NCI-H446 (cell line): ENCODE measurements at places on chromosomes 6 and 20.

DNA sequence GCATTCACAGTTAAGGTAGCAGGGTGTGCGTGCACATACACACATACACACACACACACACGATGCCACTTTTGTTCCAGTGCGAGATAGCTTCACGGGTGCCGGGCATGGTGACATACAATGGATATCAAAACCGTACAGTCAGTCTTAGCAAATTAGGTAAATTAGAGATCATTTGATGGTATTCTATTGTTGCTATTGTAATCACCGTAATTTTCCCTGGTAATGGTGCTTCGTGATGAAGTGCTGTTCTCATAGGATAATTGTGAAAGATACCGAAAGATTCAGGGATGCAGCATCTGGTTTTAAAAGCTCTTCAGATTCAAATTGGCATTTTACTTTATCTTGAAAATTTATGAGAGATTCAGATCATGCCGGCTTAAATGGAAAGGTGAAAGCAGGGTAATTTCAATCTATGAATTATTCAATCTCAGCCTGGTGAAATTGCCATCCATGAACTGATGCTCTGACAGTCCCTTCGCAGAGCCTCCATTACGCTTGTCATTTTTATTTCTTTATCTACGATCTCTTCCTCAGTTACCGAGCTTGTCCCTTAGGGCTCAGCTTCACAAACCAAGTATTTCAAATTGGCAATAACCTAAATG lies 71.3 kb upstream of the SOX4 start:
- no peak for DNase-seq

- DNase-seq, result no peak
These were observed 5.4 kb downstream of the ENPP4 start for GRCh38 chr6:46135176-46135575.

- no peak for DNase-seq
These were observed 93.8 kb downstream of the OPN5 start for GRCh38 chr6:47875593-47875992.

- DNase-seq, result no peak
These were observed 88.8 kb upstream of the PRND start for GRCh38 chr20:4632876-4633275.

GRCh38 chr20:6956574-6956973 lies 189.1 kb downstream of the BMP2 start:
- no peak for DNase-seq

DNA sequence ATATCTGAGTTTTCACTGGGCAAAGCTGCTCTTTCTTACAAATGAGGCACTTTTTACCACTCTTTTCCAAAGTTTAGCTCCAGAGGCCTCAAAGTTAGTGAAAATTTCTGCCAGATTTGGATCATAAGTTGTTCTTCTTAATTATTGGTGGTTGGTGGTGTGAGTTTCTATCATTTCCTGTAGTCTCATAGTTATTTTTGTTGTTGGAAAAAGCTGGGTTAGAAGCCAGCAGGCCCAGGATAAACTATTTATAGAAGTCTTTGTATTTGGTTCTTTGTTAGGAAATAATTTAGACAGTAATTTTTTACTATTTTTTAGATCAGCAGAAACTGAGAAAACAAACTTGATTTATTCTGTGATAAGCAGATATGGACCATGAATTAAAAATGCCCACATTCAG lies 10.6 kb downstream of the PFDN4 start:
- DNase-seq, result no peak

DNA sequence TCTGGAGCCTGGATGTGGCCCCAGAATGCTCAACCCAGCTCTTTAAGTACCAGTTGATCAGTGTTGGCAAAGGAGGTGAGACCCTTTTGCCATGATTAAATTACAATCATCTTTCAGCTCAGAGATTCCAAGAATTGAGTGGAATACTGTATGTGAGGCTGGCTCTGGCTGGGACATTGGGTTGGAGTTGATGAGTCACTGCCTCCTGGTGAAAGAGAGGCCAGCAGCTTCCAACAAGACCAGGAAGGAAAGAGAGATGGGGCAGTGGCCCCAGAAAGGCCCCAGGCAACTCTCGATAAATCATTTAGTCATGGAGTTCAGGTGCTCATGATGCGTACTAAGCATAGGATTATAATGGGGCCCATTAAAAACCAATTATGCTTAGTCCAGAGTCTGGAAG lies 2.1 kb downstream of the TGM6 start:
- no peak for DNase-seq

DNA sequence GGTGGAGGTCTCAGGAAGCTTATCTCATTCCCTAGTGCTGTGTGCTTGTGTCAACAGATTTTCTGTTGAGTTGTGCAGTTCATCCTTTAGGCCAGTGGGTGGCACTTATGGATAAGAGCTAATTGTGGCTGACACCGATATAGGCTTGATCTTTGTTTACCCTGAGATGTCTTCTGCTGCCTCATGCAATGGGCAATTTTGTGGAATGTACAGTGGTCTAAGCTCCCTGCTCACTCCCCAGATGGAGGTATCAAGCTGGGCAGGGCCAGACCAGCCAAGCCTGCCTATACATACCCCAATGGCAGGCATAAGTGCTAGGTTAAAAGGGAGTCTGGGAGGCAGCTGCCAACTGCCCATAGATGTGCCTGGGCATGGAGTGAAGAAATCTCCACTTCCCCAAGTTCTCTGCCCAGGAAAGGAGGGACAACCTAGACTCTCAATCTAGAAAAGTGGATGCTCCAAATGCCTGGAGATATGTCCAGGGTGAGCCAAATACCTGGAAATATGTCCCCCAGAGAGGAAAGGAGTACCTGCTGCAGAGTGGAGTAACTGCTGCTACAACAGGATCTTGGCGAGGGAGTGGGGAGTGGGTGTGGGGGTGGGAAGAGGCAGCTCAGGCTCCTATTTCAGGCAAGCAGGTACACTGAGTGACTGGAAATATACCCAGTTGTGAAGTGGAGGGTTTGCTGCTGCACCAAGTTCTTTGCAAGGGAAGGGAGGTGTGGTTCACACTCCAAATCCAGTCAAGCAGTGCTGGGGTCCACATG lies 53.2 kb upstream of the ARG1 start:
- peak; percentile 38 for DNase-seq

GRCh38 chr6:120058410-120058809 lies 708.8 kb upstream of the MAN1A1 start:
- DNase-seq, result no peak

DNA sequence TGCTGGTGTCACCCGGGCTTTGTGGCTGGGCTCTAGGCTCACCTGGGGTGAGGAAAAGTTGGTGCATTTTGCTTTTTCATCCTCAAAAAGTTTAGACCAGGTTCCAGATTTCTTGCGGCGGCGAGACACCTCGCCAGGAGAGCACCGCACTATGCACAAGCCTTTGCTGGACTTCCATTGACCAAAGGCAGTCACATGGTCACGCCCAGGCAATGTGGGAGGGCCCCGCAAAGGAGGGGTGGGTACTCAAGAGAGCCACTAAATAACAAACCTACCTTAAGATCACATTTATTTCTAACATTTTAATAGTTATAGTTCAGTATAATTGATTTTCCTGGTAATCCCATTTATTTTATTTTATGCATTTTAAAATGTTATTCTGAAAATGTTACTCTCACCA lies 3.0 kb upstream of the KIF16B start:
- no peak for DNase-seq

- DNase-seq, result no peak
These were observed 179.5 kb downstream of the TFAP2A start for GRCh38 chr6:10235344-10235743.

- DNase-seq, result no peak
These were observed 110.2 kb upstream of the RREB1 start for GRCh38 chr6:6997263-6998193.

- no peak for DNase-seq
These were observed 130.1 kb upstream of the TMEM170B start for GRCh38 chr6:11407414-11407813.

DNA sequence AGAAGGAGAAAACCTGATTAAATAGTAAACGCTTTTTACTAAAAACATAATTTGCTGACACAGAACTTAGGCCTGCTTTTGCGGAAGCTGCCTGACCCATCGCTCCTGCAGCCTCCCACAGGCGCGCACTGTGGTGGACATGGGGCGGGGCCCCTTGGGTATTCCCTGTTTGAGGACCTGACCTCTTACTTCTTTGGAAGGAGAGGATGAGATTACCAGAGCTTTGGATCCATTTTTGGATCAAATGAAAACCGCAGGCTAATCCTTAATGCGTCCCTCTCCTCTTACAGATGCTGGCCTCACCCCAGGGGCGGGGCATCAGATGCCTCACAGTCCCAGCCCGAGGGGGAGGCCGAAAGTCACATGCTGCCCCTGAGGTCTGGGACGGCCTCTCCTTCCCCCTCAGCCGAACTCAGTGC lies 151.0 kb downstream of the SCML4 start:
- no peak for DNase-seq

DNA sequence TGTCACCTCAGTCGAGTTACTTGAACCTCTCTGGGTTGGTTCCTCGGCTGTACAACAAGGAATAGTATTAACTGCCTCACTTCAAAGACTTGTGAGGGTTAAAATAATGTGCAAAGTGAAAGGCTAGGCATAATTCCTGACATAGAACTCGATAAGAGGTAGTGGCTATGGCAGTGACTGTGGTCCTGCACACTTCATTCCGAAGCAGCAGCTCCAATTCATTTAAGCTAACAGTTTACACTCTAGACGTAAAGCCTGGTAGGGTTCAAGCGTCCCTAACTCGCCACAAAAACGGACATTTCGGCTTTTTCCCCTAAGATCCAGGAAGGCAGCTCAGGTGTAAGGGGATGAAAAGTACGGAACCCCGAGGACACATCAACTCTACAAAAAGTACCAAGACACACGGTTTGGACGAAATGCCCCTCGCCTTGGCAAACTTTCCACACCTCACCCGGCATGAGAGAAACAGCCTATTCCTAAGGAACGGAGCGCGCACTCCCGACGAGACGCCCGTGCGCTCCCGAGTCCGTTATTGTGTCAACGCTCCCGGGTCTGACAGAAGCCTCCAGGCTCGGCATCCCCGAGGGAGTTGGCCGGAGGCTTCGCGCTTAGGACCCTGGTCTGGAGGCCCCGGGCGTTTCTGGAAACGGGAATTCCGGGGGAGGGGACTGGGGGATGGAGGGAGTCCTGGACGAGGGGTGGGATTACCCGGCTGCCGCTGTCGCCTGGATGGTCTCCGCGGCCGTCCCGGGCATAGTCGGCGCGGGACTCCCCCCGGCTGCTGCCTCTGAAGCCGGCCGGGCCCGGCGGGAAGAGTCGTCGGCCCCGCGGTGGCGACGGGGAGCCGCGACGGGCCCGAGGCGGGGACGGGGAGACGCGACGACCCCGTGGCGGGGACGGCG lies 937 bp downstream of the ZNF318 start:
- DNase-seq, result peak; percentile 23

- no peak for DNase-seq
These were observed 186.1 kb downstream of the TASP1 start for GRCh38 chr20:13452470-13453124.

DNA sequence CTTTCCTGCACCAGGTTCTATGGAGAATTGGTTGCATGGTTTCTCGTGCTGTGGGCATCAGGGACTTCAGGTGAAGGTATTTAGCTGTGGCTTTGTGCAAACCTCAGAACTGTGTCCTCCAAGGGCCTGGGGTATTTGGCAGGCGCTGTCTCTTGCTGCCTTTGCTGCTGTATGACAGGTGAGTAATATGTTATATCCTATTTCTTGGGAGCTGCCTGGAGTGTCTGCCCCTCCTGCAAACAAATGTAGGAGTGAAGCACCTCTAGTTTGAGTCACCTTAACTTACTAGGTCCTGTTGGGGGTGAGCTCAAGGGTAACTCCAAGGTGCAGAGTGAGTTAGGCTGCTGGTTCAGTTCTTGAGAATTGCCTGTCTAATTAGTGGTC lies 177.7 kb upstream of the RNF24 start:
- no peak for DNase-seq

- peak; percentile 90 for DNase-seq
These were observed 97.1 kb upstream of the GRIK2 start for GRCh38 chr6:101296169-101296960.

DNA sequence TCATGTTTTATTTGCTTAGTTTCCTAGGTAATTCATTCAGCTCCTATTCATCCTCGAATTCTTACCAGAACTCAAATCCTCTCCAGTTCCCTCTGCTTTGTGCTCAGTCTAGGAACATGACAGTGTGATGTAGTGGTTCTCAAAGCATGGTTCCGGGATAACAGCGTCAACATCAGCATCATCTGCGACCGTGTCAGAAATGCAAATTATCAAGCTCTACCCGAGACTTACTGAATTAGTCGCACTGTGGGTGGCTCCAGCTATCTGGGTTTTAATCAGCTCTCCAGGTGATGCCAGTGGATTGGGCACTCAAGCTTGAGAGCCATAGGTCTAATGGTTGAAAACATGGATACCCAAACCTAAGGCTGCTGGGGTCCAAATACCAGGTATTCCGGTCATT lies 7.7 kb upstream of the STK35 start:
- DNase-seq, result no peak

GRCh38 chr6:25032934-25033333 lies 97.2 kb upstream of the RIPOR2 start:
- DNase-seq, result no peak

GRCh38 chr6:53294095-53294494 lies 54.7 kb downstream of the ELOVL5 start:
- no peak for DNase-seq

DNA sequence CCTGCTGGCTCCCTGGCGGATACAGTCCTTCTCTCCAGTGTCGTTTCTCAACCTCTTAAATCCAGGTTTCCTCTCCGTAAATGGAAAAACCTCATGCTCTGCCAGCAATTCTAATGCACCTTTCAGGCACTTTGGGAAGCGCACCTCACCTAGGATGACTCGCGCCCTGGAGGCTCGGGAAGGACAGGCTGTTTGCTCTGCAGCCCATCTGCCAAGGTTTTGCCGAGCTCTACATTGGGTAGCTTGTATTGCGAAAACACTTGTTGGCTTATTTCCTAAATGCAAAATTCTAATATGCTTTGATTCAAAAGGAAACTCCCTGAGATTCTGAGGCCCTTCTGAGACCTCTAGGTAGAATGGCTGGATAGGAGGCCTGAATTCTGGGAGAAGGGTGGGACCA lies 102.6 kb upstream of the MLN start:
- peak; percentile 7 for DNase-seq

DNA sequence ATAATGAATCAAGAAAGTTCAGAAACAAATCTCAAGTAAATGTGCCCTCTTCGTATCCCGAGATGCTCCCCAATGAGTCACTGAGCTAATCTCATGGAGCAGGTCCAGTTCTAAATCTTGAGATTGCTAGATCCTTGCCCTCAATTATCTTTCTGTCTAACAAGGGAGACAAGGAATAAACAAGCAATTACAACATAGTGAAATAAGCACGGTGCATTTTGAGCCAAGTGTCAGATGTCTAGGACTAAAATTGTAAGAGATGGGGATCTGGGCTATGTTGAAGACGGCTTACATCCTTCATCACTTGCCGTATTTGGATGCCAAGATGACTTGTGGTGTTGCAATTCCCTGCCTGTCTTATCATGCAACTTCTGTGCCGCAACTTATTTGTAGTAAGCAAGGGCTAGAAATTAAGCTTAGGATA lies 56.5 kb upstream of the ADGRF1 start:
- DNase-seq, result no peak

DNA sequence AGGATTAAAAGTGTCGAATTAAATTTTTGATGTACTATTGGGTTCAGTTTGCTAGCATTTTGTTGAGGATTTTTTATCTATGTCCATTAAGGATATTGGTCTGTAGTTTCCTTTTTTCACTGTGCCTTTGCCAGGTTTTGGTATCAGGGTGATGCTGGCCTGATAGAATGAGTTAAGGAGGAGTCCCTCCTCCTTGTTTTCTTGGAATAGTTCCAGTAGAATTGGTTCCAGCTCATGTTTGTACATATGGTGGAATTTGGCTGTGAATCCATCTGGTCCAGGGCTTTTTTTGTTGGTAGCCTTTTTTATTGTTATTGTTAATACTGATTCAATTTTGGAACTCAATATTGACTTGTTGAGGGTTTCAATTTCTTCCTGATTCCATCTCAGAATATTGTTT lies 141.8 kb downstream of the SIM1 start:
- DNase-seq, result peak; percentile 2
